ENCODE measurements at places on chromosomes 12 and 14.

- DNase-seq: no peak
Measured at GRCh38 chr12:59579631-59580030, 16.2 kb upstream of the SLC16A7 start.

DNA sequence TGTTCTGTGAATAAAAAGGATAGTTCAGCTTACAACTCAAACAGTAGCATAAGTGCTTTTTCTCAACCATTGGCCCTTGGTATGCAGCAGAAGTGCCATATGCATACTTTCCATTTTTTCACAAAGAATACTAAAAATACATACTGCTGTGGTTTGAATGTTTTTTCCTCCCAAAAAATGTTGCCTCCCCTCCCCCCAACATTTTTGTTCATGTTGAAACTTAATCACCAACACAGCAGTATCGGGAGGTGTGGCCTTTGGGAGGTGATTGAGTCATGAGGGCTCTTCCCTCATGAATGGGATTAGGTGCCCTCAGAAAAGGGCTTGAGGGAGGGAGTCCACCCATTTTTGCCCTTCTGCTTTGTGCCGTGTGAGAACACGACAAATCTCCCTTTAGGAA, 198.6 kb downstream of the ESR2 start:
- no peak for DNase-seq

DNA sequence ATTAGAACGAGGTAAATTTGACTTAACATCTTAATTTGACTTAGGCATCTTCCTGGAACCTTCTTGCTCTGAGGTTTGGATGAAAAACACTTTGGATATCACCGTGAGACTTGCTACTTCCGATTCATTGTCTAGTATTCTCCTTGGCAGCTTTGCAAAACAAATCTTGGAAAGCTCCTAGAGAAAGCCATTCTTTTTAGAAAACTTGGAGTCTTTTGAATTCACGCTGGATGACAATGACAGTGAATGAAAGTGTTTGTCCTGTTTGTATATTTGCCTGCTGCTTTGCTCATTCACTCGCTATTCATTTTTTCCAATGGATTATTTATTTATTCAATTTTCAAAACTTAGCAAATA, 222.1 kb upstream of the HMGA2 start:
- no peak for DNase-seq

- no peak for DNase-seq
Measured at GRCh38 chr12:39692258-39692853, 72.8 kb upstream of the ABCD2 start.

- DNase-seq: no peak
Measured at GRCh38 chr14:87873741-87874140, 119.2 kb downstream of the GALC start.

- DNase-seq: no peak
Measured at GRCh38 chr12:14878488-14878887, 7.2 kb downstream of the MGP start.

DNA sequence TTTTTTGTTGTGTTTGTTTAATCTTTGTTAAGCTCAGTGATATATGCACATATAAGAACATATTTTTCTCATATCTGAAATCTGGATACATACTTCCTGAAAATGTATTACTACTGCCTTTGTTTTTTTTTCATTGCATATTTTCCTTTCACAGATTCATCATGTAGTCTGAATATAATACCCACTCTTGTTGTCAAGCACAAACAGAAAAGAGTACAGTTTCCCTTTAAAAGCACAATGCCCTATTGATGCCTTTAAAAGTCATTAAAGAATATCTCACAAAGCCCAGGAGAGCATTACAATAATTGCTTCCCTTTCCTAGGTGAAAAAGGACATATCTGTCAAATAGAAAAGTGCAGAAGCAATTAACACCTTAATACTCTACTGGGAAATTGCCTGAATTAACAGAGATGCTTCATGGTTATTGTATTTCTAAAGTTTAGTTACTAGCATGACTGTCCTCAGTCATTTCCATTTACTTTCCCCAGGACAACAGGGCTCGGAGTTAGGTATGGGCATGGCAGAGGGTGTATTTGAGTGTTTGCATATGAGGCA, 107.4 kb downstream of the GRIP1 start:
- DNase-seq: no peak

DNA sequence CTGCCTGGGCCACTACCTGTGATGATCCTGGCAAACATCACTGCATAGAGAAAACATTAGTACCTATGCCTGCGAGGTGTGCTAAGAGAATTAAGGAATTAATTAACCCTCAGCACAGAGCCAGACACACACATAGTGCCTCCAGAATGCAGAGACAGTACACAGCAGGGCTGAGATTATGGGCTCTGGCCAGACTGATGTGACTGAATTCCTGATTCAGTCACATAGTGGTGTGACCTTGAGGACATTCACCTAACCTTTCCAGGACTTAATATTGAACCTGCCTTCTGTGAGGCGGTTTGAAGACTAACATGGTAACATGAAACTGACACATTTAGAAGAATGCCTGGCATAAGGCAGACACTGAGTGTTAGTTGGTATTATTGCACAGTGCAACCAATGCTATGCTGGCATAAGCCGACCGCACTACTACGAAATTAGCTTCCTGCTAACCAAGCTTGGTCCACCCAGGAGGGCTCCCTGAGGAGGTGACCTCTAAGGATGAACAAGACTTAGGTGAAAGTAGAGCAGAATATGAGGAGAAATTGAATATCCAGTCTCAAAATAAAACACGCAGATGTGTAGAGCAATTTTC, 32.0 kb upstream of the SELPLG start:
- no peak for DNase-seq

- no peak for DNase-seq
Measured at GRCh38 chr14:98769326-98769725, 502.7 kb downstream of the BCL11B start.

DNA sequence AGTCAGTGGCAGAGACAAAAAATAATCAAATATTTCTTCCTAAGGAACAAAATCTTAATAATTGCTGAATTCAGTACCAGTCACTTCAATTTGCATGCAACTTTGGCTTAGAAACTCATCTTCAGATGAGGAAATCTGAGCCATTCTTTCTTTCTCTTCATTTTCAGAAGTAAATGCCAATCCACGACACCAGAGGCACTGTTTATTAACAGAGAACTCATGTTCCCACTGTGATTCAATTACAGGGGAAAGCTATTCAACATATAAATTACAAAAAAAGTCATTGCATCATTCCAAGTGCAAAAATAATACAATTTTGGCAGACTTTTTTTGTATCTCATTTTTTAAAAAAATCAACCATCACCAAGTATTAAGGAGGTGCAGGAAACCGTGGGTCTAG, 816.1 kb upstream of the TMEM132C start:
- no peak for DNase-seq

DNA sequence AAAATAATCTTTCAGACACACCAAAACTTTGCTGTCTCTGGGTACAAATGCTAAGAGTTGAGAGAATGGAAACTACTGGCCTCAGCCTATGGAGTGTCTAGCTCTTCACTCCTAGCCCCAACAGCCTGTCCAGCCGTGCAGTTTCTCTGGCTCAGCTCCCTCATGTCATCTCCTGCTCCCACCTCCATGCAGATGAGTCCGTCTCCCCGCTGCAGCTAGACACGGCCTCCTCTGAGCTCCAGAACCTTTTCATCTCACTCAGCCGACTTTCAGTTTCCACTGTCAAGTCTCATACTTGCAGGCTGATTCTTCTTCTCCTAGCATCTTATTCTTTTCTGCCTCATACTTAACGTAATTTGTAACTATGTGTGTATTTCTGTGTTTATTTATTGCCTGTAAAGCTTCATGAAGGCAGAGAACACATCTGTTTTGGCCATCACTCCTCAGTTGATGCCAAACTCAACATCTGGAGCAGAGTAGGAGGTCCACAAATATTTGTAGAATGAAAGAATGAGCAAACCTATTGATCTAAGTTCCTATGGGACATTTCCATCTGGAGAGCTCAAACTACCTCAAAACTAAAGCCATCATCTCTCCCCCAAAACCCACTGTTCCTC, 139.8 kb upstream of the PWP1 start:
- DNase-seq: no peak

DNA sequence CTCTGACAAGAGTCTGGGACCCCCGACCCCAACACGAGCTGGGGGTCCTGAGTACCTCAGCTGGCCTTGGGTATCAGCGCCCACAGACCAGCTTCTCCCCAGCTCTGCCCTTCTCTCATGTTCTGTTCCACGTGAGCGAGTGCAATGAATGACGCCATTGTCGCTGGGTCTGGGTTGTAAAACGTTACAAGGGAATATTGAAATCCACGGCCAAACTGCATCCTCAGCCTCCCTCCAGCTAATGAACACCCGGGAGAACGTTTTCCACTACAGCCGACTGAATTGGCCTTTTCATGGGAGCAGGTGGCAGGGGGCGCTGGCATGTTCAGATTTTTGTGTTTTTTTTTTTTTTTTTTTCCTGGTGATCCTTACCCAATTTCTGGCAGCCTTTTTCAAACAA, 34.7 kb downstream of the TBX5 start:
- DNase-seq: no peak

- no peak for DNase-seq
Measured at GRCh38 chr12:92185052-92185451, 39.4 kb upstream of the BTG1 start.

GRCh38 chr12:39503439-39503838, 60.5 kb upstream of the KIF21A start:
- no peak for DNase-seq

DNA sequence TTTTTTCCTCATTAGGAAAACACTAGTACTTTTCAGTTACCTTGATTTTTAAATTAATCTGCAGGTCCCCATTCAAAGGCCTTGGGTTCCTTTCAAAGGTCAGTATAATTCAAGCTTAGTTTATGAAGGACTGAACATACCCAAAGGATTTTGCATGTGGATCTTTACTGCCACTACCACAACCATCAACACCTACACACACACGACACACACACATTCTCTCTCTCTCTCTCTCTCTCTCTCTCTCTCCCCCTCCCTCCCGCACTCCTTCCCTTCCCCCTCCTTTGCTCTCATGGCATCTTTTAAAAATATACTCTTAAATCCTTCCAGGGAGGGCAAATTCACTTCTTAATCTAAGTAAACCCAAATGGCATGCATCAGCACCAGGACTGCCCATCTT, 28.8 kb downstream of the HIF1A start:
- no peak for DNase-seq

DNA sequence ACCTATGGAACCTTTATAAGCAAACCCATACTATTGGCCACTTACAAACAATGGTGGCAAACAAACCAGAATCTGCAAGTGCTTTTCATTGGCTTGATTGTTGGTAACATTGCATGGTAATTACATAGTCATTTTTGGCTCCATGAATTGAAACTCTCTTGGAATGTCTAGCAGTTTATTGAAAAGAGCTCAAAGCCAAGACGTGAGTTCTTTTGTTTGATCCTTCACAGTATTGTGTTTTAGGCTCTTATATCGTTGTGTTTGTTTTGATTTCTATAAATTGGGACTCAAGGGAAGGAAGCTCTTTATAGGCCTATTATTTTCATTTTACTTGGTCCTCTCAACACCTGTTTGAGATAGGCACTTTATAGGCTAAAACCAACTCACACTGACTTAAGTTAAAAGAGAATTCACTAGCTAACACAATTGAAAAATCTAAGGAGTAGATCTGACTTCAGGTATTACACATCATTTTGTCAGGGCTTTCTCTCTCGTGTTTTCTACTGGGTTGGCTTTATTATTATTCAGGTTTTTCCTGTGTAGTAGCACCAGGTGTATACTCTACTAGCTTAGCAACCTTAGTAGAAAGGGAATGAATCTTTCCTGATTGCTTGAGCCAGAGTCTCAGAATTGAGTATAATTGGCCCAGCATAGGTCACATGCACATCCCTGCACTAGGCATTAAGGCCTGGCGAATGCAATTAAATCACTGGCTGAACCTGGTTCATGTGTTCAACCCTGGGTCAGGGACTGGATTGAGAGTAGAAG, 341.4 kb downstream of the RAD51B start:
- DNase-seq: no peak

DNA sequence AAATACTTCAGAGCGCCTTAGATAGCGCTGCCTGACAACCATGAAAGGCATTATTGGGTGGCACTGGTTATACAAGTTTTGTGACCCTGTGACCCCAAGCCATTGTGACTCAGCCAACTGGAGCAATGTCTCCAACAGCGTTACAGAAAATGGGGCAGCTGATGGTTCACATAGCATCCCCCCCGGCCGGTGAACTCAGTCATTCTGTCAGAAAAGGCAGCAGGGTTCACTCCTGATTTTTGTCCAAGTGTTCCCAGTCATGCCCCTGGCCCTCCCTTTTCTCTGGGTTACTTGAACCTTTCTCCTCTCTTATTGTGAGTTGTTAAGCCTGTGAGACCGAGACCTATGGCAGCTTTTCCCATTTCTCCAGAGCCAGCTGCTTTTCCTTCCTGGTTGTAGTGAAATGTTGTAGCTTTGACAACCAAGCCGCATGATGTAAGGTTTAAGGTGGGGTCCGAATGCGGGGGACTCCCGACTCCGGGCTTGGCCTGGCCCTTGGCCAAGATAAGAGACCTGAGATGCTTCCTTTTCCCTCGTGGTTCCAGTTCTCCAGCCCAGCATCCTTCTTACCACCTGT, 22.0 kb downstream of the CD9 start:
- DNase-seq: no peak

DNA sequence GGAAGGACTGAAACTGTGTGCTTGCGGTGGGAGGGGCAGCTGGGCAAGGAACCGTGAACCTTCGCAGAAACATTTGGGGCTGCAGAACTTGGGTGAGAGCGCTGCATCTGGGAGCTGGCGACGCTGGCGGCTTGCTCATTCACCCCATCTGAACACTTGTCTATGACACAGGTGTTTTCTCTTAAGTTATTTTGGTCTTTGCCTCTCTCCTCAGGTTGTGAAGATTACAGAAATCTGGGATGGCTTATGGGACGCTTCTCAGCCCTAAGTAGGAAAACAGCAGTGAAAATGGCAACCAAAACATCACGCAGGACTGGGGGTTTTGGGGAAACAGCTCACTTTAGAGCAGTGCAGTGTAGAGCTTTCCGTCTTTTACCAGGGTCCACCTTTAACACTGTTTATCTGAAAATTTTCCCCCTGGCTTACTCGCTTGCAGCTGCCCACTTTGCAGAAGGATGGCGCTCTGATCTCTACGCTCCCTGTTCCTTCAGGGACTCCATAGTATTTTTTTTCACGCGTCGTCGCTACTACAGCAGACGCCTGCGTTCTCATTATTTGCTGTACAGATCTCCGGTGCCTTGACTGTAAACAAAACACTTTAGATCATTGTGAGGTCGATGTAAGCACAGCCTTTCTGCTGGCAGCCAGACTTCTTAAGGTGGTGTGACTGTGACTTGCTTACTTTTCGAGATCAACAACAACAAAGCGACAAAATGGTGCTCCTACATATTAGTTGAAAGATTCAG, 2.7 kb upstream of the CDKN1B start:
- DNase-seq: no peak

- no peak for DNase-seq
Measured at GRCh38 chr14:59320763-59321625, 132.5 kb downstream of the DAAM1 start.

GRCh38 chr14:41285186-41285748, 321.4 kb upstream of the LRFN5 start:
- DNase-seq: no peak

DNA sequence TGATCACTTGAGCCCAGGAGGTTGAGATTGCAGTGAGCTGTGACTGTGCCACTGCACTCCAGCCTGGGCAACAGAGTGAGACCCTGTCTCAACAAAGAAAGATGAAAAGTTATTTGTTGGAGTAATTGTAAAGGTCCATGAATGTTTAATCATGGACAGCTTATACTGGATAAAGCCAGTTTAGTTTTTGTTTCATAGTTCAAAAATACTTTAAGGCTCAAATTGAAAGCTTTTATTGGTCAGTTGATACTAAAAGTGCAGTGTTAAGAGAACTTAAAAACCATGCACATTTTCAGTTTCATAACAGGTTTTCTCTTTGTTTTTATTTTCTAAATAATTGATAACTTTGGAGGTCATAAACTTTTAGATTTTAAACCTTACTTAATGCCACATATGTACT, 108.4 kb downstream of the MON2 start:
- DNase-seq: no peak

Measured in activated T-cell treated with anti-CD3 and anti-CD28 coated beads for 4 hours (primary cell).